Iris pigment epithelial cell (primary cell): ENCODE measurements at places on chromosomes 12 and 14.

DNA sequence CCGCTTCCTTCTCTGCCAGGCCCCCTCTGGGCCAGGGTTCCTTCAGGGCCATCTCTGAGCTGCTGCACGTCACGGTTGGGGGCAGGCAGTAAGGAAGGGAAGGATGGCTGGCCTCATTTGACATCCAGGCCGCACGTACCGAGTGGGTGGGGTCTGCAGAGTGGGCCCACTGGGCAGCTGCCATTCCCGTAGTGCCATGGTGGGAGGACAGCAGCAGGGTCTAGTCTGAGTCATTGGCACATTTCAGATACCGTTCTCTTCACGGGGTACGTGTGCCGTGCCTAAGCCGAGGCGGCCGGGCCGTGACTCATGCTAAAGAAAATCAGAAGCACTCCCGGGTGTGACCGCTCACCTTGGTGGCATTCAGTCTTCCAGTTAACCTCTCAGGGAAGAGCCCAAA is 43.9 kb downstream of the IL31 start:
- peak; percentile 60 for DNase-seq

GRCh38 chr14:36365766-36366165 is 45.3 kb upstream of the MBIP start:
- DNase-seq: no peak

DNA sequence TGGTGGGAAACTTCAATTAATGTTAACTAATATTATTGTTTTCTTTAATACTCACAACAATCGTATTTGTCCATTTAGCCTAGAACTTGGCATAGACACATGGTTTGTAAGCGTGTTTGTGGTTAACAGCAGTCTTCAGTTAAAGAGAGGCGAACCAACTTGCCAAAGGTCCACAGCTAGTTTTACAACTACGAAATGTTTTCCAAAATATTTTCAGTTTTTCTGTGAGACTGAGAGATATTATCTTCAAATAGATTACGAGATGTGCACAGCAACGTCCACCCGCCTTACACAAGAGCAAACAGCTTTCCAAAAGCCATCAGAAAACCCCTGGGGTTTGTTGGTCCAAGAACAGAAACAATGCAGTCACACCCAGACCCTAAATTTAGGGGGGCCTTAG is 58.6 kb upstream of the RASSF3 start:
- no peak for DNase-seq

GRCh38 chr12:75877763-75878621 is 153.6 kb downstream of the PHLDA1 start:
- DNase-seq: peak; percentile 80

DNA sequence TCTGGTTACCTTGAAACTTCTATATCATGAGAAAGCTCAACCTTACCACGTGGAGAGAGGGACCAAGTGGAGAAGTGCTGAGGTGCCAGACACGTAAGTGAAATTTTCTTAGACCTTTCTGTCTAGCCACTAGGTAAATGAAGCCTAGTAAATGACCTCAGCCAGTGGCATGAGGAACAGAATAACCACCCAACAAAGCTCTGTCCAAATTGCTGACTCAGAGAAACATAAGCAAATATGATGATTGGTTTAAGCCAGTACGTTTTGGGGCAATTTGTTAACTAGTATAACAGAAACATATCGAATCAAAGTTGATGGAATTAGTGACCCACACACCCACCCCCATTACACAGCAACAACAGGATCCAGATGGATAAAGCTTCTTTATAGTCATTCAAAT is 75.2 kb upstream of the MAX start:
- DNase-seq: no peak

DNA sequence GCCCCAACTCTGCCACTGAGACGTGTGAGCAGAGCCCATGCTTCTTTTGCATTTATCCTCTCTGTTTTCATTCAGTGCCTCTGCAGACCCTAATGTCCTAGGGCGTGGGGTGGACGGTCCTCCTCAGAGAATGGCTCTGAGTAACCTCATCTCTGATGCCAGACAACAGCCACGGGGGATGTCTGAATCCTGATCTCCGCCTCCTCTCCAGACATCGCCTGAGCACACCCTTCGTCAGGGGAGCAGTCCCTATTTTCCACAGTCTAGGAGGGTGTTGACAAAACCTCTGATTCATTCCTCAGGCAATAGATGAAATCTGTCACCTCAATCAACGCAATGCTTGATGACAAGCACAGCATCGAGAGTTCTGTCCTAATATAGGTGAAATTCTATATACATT is 109.2 kb upstream of the DYRK2 start:
- DNase-seq: no peak
